ENCODE measurements at places on chromosomes 16 and 17. TPM values are rescaled to one million over a fixed set of nuclear protein-coding genes. Genes with fewer than 3 reads are reported as not detected.

The OTOA gene
- total RNA-seq = 0.09 TPM

The DHX58 gene
- total RNA-seq = 6.8 TPM

The MMP15 gene
- 14.8 TPM for total RNA-seq

The NPIPA8 gene
- not detected for total RNA-seq

The CDK12 gene
- total RNA-seq = 33.1 TPM

The OSGIN1 gene
- 1.2 TPM for total RNA-seq

The CORO1A gene
- total RNA-seq = 0.59 TPM

The MIS12 gene
- 14.5 TPM for total RNA-seq

The WDR59 gene
- 16.1 TPM for total RNA-seq

The CFAP97D1 gene
- total RNA-seq = not detected

The TP53TG3C gene
- total RNA-seq = not detected

The DHRS13 gene
- 6.5 TPM for total RNA-seq

The NOD2 gene
- under 0.01 TPM for total RNA-seq

The ANKRD40CL gene
- total RNA-seq = not detected

The C1QBP gene
- 189 TPM for total RNA-seq

The GAN gene
- total RNA-seq = 16.0 TPM

The GAS2L2 gene
- total RNA-seq = not detected

The RNF227 gene
- total RNA-seq = 5.1 TPM

The TMEM235 gene
- total RNA-seq = not detected

The ASPA gene
- total RNA-seq = 0.05 TPM

The GINS3 gene
- 0.89 TPM for total RNA-seq

The PRKCB gene
- total RNA-seq = under 0.01 TPM

The NIP7 gene
- total RNA-seq = 18.7 TPM

The NPIPA1 gene
- 63.5 TPM for total RNA-seq

The PYY gene
- total RNA-seq = not detected

The SLC6A2 gene
- not detected for total RNA-seq

The TBC1D3 gene
- not detected for total RNA-seq

The MYLK3 gene
- total RNA-seq = 0.32 TPM

The GGT6 gene
- total RNA-seq = not detected

The CDRT4 gene
- total RNA-seq = 4.0 TPM

The CD300LG gene
- total RNA-seq = not detected

The OR1A1 gene
- total RNA-seq = not detected

The GUCY2D gene
- not detected for total RNA-seq

The RABEP1 gene
- 55.2 TPM for total RNA-seq

The UBE2Z gene
- 78.2 TPM for total RNA-seq

The PPP1R1B gene
- total RNA-seq = not detected

The CCDC154 gene
- total RNA-seq = 0.30 TPM

The CSH2 gene
- not detected for total RNA-seq

The HSD17B2 gene
- total RNA-seq = 1.8 TPM

The SLC13A2 gene
- not detected for total RNA-seq

The CX3CL1 gene
- under 0.01 TPM for total RNA-seq

The GDPD1 gene
- 3.4 TPM for total RNA-seq

The LDHD gene
- total RNA-seq = 1.8 TPM

The SLFN13 gene
- 1.2 TPM for total RNA-seq

The FAAP100 gene
- total RNA-seq = 27.2 TPM

The MSLN gene
- total RNA-seq = not detected

The NECAB2 gene
- total RNA-seq = 0.37 TPM

The PPP1R27 gene
- 0.09 TPM for total RNA-seq

The CCL5 gene
- under 0.01 TPM for total RNA-seq
